Stimulated activated CD8-positive, alpha-beta memory T cell treated with anti-CD3 and anti-CD28 coated beads, Interleukin-2, amount 100 ng/mL, for 1 hour (primary cell): ENCODE measurements at places on chromosomes 12 and 14.

DNA sequence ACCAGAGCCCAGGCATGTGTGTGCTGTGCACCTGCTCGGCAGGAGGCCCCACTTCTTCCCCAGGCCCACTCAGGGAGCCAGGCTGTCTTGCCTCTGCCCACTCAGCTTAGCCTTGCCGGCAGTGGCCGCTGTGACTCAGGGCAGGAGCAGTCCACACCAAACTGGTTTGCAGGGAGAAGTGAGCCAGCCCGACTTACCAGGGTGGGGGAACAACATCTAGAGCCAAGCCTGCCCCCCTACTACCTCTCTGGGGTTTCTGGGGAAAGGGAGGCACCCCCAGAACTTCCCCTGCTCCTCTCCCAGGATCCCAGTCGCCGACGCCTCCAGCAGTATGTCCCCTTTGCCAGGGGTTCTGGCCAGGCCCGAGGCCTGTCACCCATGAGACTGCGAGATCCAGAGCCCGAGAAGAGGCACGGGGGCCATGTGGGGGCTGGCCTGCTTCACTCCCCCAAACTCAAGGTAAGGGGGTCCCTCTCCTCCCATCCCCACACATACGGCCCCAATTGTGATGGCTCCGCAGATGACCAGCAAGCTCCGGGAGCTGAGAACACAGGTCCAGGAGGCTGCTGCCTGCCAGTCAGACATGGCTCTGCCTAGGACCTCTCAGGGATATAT, 3.0 kb downstream of the PLEKHG6 start:
- no peak for DNase-seq

DNA sequence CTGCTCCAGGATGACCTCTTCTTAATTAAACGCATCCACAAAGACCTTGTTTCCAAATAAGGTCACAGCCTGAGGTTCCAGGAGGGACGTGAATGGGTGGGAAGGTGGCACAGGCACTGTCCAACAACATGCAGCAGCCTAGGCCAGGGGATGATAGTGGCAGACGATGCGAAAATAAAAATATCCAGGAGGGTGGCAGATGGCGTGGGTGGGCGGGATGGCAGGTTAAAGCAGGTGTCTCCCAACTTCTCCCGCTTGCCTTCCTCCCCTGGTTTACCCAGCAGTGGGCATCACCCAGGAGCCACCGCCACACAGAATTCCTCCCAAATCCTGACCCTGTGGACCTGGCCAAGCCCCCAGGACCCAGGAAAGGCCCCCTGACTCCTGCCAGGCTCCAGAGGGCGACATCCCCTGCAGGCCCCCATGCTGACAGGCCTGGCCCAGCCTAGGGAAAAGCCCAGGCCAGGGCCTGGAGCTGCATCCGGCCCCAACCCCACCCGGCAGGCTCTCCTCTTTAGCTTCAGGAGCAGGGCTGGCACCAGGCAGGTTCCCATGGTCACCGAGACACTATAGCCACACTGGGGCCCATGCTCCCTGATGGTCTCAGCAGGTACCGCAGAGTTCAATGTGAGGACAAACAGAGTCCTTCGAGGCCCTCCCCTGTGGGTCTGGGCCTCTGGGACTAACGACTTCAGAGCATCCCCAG, 9.7 kb downstream of the NCOR2 start:
- no peak for DNase-seq

DNA sequence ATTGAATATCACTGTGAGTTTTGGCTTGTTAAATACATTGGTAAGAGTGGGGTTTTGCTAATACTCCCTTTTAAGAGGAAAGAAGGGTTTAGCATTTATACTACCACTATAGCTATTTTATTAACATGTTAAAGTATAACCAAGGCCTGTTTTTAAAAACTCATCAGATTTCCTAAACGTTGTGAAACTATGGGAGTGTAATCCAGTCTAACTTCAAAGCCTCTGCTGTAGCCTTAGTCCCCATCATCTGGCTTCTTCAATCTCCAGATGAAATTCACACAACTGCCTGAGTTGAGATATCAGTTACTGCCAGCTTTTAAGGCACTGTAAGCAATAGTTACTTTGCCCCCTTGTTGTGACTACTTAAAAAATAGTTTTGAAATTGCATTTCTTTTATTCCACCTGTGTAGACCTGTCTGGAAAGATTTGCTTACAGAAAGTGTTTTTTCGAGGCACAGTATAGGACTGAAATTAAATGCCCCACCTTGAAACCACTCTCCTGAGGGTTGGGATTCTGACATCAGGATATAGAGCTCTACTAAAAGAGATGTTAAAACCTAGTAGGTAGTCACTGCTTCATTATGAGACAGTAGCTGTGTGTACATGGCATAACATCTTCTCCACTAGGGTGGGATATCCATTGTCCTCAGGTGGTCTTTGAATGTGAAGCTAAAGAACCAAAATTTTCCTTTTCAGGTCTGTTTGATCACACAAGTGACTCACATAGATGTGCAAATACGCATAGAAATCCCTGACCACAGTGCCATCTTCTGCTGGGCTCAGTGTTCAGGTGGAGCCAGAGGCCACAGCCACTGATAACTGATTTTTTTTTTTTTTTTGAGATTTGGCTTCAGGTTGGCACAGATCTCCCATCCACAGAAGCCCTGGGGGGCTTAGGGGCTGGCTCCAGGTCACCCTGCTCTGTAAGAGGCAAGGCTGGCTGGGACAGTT, 125.5 kb downstream of the DAAM1 start:
- no peak for DNase-seq

- no peak for DNase-seq
These were observed 520.7 kb downstream of the NRXN3 start for GRCh38 chr14:78690836-78691235.

DNA sequence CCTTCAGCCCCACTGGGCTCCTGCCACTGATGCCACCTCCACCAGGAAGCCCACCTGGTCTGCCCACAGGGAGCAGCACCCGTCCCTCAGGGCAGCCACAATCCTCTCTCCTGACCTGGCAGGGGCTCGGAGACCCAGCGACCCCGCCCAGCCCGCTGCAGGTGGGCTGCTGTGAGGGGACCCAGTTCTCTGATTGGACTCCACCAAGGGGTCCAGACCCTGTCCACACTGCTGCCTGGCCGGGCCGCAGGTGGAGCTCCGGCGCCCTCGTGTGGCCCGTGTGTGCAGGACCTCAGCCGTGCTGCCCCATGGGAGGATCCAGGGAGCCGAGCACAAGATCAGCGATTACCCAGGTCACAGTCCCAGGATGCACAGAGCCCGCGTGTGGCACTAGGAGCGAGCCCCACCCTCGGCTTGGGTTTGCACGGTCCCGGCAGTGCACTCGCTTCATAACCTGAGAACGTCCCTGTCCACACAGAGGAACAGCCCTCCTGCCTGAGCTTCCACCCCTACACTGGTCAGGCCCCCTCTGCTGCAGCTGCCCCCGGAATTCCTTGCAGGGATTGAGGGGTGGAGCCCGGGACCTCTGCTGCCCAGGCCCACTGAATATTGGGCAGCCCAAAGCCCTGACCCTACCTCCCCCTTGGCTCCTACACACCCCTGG, 35.4 kb upstream of the TMEM179 start:
- DNase-seq: no peak
